ENCODE measurements at places on chromosomes 2 and 18.

DNA sequence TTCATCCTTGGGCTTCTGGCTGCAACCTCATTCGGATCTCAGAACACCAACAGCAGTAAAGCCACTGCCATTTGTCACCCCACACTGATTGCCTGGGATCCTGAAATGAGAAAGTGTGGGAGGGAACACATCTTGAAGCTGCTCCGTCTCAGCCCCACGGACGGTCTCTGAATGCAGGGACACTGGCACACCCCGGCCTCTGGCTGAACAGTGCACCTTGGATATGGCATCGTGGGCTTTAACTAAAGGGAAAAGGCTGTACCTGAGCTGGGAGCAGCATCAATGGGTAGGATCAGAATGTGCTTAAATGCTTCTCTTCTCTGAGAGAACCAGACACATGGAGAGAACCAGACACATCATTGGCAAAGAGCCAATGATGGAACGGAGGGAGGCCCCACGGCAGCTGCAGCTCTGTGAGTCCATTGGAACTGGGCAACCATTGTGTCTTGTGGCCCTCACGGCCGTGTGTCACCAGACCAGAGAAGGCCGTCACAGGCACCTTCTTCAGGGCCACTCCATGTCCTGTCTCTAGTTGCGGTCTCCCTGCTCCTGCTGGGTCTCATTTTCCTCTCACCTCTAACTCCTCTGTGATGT is 193.4 kb upstream of the MYT1L start:
- DNase-seq: no peak

GRCh38 chr2:241096979-241097378 is 5.1 kb downstream of the MTERF4 start:
- DNase-seq: no peak

DNA sequence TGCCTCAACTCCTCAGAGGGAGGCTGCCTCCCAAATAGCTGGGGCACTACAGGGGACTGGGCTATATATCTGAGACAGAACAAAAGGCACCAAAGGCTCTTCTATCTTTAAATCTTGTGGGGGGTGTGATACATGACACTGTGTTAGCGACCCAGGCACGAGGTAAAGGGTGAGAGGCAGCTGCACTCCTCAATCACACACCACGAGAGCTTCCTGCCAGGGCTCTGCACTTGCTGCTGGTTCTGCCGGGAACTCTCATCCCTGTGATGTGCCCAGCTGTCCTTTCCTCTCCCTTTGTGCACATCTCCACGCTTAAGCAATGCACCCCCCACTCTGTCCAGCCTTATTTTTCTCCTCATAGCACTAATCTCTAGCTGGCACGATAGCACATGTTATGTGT is 32.4 kb downstream of the NPC1 start:
- DNase-seq: no peak

DNA sequence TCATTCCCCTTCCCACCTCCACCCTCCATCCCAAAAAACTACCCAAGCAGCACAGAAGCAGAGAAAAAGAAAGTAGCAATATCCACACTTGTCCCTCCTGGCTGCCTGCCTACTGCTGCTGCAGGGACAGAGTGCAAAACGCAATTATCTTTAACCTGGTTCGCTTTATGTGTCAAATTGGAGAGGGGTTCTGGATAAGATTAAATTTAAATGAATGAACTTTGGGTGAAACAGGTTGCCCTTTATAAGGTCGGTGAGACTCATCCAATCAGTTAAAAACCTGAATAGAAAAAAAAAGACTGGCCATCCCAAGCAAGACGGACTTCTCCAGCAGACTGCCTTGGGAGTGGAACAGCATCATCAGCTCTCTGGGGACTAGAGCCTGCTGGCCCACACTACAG is 62.6 kb downstream of the ANKRD44 start:
- DNase-seq: no peak

DNA sequence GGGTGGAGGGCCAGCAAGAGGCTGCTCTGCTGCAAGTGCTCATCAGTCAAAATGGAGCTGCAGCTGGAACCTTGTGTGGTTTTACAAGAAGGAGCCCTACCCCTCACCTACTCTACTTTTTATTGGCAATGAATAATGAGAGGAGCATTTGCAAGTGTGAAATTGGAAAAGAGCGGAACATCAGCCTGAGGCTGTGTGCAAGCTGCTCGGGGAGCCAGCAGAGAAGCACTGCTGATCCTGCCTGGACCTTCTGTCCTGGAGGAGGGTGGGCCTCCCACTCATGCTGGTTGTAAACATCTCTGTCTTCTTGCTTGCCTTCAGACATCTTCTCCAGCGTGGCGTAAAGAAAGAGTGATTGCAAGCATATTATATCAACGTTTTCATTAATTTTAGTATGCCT is 256.2 kb downstream of the DLGAP1 start:
- no peak for DNase-seq

DNA sequence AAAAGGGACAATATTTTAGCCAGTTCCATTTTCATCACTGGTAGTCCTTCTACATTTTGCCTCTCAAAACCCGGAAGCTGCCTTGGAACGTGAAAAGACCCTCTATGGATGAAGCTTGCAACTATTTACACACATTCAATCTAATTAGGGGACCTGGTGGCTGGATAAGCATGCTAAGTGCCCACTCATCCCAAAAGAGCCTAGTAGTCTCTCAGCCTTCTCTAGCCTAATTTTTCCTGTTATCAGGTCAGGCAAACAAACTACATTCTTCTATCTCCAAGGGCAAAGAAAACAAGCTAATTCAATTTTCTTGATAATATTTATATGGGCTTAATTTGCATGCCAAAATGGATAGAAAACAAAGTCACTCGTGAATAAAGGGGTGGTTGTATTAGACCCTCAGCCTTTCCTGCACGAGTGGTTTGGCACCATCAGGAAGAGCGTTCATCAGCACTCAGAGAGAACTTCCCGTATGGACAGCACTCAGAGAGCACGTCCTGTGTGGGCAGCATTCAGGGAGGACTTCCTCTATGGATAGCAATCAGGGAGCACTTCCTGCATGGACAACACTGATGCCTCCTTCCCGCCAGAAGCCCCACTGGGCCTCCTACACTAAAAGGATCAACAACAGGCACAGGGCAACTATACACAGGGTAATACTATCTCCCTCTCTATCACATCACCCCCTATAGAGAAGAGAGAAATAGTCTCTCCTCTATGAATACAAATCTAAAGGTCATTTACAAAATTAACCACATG is 122.2 kb downstream of the RBMS1 start:
- DNase-seq: no peak

GRCh38 chr2:191631754-191632153 is 46.2 kb upstream of the NABP1 start:
- DNase-seq: no peak

DNA sequence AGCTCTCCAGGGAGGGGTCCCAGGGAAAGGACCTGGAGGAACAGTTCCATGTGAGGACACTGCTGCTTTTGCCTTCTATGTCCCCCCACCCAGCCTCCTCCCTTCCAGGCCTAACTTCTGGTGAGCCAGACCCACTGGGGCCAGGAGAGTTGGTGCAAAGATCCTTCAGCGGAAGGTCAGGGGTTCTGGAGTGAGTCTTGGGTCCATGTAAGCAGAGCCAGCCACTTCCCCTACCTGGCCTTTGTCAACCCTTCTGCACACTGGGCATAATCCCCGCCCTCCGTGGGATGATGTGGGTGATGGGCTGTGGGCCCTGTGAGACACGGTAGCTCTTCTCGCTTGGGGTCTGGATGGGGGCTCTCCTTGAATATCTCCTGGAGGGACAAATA is 76.9 kb downstream of the RHOB start:
- DNase-seq: no peak

- no peak for DNase-seq
Observed at GRCh38 chr18:69635482-69635881, 234.8 kb downstream of the DOK6 start.

DNA sequence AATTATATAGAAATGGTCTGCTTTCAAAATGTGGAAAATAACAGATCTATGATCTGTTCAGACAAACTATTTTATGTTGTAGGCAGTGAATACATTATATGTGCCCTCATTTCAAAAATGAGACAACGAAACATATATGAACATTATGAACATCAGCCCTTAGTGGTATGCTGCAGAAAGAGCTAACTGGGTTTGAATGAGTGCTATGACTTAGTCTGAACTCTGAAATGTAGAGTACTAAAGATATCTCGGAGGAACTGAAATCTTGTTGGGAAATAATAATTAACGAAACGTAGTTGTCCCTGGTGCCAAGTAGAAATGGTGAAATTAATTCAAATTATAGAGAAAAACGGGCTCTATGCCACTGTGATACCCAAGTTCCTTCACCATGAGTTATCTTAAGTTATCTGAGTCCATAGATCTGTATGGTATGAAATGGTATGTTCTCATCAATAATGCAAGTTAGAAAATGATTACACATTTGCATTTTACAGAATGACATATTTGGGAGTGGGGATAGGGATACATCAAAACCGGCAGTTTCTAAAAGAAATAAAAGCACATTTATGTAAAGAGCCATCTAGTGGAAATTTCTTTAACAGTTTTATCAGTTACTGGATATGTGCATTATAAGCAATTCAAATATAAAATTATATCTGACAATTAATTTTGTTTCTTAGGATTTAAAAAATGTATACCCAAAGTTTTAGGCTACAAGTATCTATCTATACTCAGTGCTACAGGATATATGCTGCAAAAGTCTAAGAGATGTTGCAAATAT is 26.7 kb downstream of the STARD6 start:
- DNase-seq: no peak

- no peak for DNase-seq
Observed at GRCh38 chr18:74739926-74740325, 142.3 kb downstream of the ZNF407 start.

GRCh38 chr2:84640411-84640810 is 124.1 kb downstream of the DNAH6 start:
- no peak for DNase-seq

DNA sequence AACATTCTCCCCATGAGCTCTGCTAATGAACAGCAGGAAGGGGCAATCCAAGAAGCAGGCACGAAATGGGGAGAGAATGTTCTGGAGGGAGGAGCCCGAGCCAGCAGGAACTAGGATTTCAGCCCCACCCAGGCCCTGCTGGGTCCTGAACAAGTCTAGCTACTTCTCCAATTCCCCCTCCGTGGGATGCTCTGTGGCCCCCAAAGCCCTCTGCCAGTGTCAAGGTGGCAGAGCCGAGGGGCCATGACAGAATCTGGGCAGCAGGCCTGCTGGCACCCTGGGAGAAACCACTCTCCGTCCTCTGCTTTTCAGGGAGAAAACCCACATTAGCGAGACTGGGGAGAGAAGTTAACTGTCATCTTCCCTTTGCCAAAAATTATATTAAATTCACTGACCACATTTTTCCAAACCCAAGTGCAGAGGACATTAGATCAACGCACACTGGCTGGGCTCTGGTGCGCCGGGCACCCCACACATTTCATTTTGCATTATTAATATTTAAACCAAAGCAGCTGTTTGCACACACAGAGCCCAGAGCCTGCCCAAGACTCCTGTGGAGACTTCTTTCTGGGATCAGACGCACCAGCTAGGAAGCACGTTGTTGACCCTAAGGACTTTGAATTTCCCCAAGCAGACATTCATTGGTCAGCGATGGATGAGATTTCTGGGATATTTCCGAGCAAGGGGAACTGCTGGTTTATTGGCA is 80.2 kb upstream of the PKDCC start:
- no peak for DNase-seq

DNA sequence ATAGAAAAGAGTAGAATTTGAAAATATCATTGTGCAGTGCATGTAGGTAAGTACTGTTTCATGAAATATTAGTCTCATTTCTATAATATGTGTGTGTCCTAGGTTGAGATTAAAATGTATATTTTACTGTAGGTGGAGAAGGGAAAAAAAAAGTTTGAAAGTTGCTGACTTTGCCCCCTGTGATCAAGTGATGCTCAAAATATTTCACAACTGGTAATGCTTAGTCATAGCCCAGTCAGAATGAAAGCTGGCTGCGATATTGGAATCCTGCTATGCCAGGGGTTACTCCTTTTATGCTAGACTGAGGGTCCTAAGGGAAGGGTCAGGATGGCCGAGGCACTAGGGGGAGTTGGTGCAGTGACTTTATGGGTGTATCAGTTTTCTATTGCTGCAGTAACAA is 19.5 kb upstream of the CFAP36 start:
- DNase-seq: no peak

- no peak for DNase-seq
Observed at GRCh38 chr2:96436416-96436815, 68.7 kb downstream of the NEURL3 start.

DNA sequence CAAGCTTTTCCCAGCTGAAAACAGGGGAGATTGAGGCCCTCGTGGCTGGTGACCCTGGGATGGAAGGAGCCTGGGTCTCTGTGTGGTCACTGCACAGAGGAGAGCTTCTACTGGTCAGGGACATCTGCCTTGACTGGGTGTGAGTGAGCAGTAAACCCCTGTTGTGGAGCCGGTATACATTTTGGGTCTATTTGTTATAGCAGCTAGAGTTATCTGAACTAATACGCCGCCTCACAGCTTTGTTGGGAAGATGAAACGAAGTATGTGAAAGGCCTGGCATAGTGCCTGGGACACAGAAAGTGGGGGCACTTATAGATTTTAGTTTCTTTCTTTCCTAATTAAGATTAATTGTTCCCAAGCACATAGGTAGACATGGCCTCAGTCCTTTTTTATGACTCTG is 72.2 kb upstream of the HPCAL1 start:
- DNase-seq: no peak

GRCh38 chr2:55733335-55733734 is 39.7 kb upstream of the PNPT1 start:
- no peak for DNase-seq

- no peak for DNase-seq
Observed at GRCh38 chr2:52929412-52929811, 838.2 kb upstream of the CHAC2 start.

DNA sequence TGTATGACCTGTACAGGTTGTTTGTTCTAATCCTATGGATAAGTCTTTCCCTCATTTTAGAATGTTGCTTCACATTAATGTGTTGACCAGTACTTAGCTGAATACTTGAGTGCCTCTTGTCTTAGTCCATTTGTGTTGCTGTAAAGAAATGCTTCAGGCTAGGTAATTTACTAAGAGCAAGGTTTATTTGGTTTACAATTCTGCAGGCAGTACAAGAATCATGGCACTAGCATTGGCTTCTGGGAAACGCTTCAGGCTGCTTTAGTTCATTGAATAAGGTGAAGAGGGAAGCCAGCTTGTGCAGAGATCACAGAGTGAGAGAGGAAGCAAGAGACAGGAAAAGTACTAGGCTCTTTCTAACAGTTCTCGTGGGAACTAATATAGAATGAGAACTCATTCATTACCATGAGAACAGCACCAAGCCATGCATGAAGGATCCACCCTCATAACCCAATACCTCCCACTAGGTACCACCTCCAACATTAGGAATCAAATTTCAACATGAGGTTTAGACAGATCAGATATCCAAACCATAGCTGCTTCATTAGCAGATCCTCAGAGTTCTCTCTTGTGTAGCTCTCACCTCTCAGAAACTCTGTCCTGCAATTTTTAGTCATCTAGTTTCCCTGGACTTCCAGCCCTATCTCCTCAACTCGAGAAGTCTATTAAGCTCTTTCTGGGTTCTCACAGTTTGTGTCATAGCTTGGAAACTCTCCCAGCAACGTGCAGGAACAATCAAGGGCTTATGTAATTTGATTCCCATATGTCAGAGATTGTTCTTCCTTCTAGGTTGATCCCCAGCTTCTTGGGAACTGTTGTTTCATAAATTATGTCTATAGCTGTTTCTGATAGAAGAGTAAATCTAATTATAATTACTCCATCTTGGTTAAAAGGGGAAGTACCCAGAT is 2082.3 kb upstream of the CELF4 start:
- DNase-seq: no peak

GRCh38 chr2:218228366-218229090 is 11.5 kb downstream of the ARPC2 start:
- DNase-seq: no peak

GRCh38 chr2:172198361-172198760 is 95.7 kb upstream of the DLX2 start:
- no peak for DNase-seq

- DNase-seq: no peak
Observed at GRCh38 chr2:153766415-153766814, 105.3 kb upstream of the GALNT13 start.
